ENCODE measurements at places on chromosomes 7 and 10.

- no peak for DNase-seq
Observed at GRCh38 chr10:69802424-69803161, 887 bp downstream of the COL13A1 start.

DNA sequence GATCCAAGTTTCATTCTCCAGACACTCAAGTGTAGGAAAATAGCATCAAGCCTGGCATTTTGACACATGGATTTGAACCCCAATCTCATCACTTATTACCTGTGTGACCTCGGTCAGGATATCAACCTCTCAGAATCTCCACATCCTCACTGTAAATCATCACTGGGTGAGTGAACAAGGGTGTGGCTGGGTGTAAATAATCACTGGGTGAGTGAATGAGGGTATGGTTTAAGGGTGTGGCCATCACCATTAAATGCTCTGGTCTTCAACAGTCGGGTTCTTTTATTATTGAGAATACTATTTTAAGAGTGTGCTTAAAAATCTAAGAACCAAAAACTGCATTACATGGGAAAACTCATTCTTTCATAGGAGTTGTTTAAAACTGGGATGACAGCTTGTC, 200.1 kb downstream of the DOCK4 start:
- DNase-seq, result no peak

DNA sequence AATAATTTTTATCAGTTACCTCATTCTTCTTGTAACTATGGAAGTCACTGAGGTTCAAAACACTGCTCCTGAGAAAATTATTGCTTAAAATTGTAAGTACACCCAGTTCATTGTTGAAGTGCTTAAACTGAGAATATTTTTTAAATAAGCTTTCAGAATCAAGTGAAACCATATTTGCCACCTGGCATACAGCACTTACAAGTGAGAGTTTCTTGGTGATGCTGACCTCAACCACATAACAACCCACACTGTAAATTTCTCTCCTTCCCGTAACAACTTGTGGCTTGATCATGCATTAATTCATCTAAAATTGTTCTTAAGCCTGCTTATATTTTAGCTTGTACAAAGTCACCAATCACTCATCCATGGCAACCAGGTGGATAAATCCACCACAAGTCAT, 34.0 kb downstream of the IMMP2L start:
- no peak for DNase-seq

- DNase-seq, result no peak
Observed at GRCh38 chr10:55280696-55281095, 479.7 kb upstream of the PCDH15 start.

GRCh38 chr7:78073609-78074382, 275.2 kb downstream of the PHTF2 start:
- no peak for DNase-seq

GRCh38 chr7:93985101-93985500, 19.1 kb downstream of the BET1 start:
- DNase-seq, result no peak

GRCh38 chr7:99218406-99219184, 10.7 kb upstream of the KPNA7 start:
- no peak for DNase-seq

GRCh38 chr10:16952080-16952479, 134.9 kb upstream of the RSU1 start:
- DNase-seq, result no peak

DNA sequence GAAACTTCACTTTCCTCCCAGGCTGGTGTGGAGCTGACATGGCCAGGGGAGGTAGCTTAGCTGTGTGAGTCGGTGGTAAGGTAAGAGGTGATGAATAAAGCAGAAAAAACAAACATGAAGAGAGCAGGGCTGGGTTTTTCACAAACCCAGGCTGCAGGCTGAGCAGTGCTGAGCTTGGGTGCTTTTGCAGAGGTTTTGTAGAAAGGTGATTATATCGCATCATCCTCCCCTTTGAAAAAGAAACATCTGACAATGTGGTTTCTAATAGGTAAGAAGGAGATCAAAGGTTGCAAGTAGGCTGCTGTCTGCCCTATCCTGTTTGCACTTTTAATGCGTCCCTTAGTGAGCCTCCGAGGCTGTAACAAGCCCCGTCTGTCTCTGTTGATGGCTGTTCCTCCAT, 69.6 kb upstream of the GRM8 start:
- no peak for DNase-seq

DNA sequence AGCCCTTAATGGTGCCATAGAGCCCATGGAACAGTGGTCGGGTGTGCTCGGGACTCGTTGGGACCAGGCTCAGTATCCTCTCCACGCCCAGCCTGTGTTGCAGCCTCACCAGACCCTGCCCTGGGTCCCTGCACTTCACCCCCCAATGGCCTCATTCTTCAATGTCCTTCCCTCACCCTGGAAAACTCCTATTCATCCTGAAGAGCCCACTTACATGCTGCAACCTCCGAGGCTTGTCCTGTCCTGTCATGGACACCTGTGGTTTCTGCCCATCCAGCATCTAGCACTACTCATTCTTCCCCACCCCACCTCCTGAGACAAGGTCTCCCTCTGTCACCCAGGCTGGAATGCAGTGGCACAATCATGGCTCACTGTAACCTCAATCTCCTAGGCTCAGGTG, 7.7 kb downstream of the MMD2 start:
- DNase-seq, result no peak

- DNase-seq, result no peak
Observed at GRCh38 chr7:1544178-1544895, 11.7 kb downstream of the TMEM184A start.

- DNase-seq, result no peak
Observed at GRCh38 chr7:74025146-74025545, 2.8 kb upstream of the ELN start.

- DNase-seq, result no peak
Observed at GRCh38 chr10:12727832-12728215, 273.7 kb downstream of the CCDC3 start.

- no peak for DNase-seq
Observed at GRCh38 chr10:108422286-108422685, 1257.8 kb upstream of the SORCS1 start.

- DNase-seq, result no peak
Observed at GRCh38 chr10:126108693-126109092, 212.3 kb downstream of the FANK1 start.

GRCh38 chr7:151390598-151391357, 19.1 kb downstream of the WDR86 start:
- no peak for DNase-seq

GRCh38 chr7:457814-458510, 61.7 kb downstream of the PDGFA start:
- no peak for DNase-seq
